ENCODE measurements at places on chromosomes 5 and 9.

DNA sequence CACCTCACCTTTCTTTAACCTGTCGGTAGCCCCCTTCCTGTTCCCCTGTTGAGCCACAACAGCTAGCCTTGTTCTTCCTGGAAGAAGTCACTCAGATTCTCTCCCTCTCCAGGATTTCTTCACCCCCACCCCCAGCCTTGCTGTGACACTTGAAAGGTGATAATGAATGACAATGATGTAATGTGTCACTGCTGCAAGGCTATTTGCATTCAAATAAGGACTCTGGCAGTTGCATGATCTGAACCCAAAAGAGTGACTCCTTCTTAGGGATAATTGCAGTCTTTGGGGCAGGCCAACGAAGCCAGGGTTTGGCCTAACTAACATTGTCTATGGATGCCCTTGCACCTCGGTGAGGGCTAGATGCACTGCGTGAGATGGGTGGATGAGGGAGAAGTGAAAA lies 154.4 kb upstream of the CLINT1 start:
- no peak for DNase-seq

DNA sequence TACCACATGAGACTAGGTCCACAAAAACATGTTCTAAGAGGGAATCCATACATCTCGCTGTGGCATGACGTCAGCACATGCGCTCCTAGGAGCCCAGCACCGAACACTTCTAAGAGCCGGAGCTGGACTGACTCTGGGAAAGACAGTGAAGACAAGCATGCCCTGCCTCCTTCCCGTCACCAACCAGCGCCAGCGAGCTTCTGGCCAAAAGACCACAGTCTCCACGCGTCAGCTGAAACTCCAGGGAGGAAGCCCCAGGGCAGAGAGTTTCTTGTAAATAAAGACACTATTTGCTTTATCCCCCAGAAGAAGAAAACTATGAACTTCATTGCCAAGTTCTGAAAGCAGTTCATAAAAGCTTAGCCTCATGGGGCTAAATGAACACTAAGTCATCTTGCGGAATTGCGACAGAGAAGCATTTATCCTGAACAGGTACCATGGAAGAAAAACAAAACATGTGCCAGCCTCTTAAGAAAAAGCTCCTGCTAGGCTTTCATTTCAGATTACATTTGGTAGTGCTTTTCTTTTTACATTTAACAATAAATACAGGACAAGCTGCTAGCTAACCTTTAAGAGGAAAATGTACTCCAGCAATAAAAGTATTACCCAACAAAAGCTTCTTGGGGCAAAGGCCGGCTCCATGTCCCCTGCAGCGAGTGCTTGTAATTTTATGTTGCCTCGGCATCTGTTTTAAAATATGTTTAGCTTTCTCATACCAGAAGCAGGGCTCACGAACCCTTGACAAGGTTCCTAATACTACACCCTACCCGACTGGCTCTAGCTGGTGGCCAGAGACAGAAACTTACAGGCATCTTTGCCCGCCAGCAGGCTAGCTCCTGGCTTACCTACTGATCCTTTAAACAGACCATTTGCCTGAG lies 96.5 kb downstream of the PRRT1B start:
- DNase-seq = no peak

- peak; percentile 54 for DNase-seq
Observed at GRCh38 chr9:37466037-37466709, 923 bp upstream of the ZBTB5 start.

GRCh38 chr9:122446819-122447484 lies 30.8 kb downstream of the OR1J1 start:
- DNase-seq = no peak

DNA sequence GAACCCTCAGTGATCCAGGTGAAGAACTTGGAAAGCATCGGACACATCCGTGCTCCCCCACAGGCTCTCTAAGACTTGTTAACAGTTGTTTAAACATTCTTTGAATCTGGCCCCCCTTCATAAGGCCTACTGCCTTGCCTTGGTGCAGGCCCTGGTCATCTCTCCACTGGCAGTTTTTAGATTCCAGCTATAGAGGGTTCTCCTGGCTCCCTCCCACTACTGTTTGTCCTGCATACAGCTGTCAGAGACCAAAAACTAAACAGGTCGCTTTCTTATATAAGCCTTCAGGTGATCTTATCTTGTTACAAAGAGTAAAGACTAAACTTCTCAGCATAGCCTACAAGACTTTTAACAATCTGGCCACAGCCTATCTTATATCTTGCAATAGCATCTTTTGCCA lies 32.3 kb downstream of the NRG2 start:
- DNase-seq = no peak

- DNase-seq = no peak
Observed at GRCh38 chr9:113341712-113342410, 1.8 kb upstream of the WDR31 start.

GRCh38 chr9:126719618-126720031 lies 85.2 kb upstream of the ZBTB43 start:
- DNase-seq = peak; percentile 93

GRCh38 chr5:17000291-17000939 lies 64.3 kb upstream of the MYO10 start:
- DNase-seq = no peak

- DNase-seq = no peak
Observed at GRCh38 chr9:82583524-82583923, 479.4 kb downstream of the RASEF start.

Data from NCI-H524 (cell line).